ENCODE measurements at places on chromosomes 12 and 14.

DNA sequence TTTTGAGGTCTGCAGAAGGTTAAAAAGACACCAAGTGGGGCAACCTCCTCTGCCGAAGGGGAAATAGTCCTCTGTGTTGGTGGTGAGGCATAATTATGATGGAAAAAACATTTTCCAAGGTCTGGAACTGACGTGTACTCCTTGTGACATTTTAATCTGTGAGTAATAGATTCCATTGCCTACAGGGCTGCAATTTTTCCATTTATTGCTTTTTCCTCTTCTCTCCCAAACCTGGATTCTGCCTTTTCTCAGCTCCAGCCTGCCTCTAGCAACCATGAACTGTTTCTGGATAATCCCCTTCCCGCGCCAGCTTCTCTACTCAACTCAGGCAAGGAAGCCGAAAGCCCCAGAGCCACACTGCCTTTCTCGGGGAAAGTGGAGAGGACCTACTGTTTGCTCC is 230.1 kb upstream of the PLXNC1 start:
- DNase-seq, result no peak

GRCh38 chr12:67827820-67828383 is 161.3 kb upstream of the IFNG-AS1 start:
- DNase-seq, result no peak

DNA sequence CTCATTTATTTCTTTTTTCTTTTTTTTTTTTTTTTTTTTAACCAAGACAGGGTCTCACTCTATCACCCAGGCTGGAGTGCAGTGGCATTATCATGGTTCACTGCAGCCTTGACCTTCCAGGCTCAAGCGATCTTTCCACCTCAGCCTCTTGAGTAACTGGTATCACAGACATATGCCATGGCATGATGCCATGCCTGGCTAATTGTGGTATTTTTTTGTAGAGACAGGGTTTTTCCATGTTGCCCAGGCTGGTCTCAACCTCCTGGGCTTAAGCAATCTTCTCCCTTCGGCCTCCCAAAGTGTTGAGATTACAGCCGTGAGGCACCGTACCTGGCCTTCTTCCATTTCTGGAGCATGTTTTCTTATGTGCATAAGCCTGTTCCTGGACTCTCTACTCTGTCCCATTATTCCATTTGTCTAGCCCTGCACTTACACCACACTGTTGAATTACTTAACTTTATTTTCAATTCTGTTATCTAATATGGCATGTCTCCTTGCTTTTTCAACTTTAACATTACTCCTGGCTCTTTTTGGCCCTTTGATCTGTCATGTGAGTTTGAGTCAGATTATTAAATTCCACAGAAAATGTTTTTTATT is 47.9 kb upstream of the PTGDR start:
- no peak for DNase-seq

DNA sequence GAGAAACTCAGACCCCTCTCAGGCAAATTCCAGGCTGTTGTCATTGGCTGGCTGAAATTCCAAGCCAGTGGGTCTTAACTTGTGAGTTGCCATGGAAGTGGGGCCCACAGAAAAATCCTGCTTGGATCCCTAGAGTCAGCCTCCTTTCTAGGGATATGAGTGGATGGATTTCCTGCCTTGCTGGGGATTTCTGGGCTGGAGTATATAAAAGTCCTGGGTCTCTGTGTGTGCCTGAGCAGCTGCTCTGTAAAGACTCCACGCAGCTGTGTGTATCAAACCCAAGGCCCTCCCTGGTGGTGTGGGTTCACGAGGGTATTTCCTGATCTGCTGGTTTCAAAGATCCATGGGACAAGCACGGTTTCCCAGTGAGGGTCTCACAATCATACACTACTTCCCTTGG is 1077.1 kb downstream of the SLC16A7 start:
- DNase-seq, result no peak

GRCh38 chr12:80472911-80473500 is 29.0 kb downstream of the PTPRQ start:
- peak; percentile 72 for DNase-seq

GRCh38 chr14:70663707-70664179 is 22.0 kb downstream of the TTC9 start:
- DNase-seq, result no peak

- no peak for DNase-seq
These were observed 115.6 kb upstream of the TMTC1 start for GRCh38 chr12:29899212-29899931.

GRCh38 chr12:67792185-67792584 is 143.6 kb downstream of the DYRK2 start:
- no peak for DNase-seq

DNA sequence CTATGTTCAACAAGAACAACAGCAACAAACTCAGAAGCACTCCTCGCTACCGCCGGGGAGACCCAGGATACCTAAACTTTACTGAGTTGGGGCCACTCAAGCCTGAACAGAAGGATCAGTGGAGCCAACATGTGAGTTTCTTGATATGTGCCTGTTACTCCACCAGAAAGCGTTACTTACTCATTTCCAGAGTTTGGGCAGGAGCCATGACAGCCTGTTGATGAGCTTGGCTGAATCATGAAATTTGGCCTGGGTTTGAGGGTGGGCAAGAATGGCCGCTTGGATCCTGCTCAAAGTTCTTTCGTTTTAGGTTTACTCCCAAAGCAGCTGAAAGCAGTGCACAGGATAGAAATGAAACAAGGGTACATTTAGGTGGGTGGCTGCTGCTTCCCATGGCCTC is 12.0 kb upstream of the GALNT6 start:
- no peak for DNase-seq

- DNase-seq, result no peak
These were observed 204.3 kb upstream of the FRMD6 start for GRCh38 chr14:51447411-51447810.

DNA sequence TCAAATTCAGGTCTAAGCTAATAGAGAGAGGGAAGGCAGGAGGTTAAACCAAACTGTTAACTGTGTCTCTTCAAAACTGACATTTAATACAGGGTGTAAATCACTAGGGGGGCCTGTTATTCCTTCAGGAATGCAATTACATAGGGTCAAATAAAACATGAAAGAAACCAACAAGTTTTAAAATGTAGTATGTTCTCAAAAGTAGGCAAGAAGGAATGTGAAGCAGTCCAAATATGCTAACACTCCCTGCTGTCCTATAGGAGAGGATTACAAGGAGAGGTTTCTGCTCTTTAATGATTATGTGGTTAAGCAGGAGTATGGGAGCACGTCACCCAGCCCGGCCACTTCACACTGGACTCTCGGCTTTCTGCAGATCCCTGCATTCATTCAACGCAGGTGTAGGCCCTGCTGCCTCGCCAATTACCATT is 42.5 kb upstream of the BMP4 start:
- DNase-seq, result no peak

DNA sequence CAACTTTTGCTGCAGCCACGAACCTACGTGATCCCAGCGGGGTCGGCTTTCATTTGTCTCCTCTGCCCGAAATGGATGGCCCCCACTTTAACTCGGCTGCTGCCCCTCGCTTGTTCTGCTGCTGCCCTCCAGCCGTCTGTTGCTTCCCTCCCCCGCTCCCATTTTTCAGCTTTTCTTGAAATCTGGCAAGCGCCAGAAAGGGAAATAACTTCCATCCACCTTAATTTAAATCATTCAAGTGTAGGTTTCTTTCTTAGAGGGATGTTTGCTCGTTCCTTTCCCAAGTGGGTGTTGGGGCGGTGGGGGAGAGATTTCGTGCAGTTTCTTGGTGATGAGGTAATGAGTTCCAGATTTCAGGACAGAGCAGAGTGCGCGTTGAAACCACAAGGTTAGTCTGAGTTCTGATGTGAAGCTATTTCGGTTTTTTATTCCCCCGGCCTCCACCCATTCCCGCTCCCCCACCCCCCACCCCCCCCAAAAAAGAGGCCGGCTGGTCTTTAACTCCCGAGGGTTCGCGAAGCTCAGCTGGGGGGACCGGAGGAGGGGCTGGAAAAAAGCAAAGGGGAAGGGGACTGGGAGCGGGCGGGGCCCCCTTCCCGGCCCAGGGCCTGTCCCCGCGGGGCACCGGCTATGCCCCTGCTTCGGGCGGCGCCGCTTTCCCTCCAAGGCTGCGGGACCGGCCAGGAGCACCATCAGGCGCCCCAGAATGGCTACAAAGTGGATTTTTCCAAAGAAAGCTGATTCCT is 2.2 kb upstream of the ZFP36L1 start:
- peak; percentile 89 for DNase-seq

DNA sequence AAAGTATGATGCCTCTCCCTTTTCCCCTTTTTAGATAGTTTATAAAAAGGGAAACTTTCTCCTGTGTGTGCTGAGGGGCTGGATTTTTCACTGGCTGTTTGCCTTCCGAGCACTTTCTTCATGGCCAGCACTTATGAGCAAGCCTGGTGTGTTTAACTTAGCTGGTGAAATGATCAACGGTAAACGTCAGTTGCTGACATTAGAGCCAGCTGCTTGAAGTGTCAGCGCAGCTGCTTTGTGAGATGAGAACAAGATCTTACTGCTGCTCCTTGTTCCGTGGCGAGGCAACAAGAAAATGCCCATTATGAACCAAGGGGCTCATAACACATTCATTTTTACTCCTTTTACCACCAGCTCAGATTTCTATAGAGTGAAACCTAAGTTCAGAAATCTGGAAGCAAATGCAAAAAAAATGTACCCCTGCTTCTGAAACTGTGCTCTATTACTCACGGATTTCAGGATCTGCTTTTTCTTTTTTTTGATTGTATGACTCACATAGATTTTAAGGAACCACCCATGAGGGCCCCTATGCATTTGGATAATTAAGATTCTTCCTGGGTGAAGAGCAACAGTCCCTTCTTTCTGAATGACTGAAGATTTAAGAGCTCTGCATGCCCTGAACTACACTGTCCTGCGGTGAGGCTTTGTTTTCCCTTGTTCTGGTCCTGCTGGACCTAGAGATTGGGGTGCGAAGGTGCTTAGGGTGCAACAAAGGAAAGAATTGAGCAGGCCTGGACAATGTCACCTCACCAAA is 74.3 kb upstream of the CPM start:
- no peak for DNase-seq

DNA sequence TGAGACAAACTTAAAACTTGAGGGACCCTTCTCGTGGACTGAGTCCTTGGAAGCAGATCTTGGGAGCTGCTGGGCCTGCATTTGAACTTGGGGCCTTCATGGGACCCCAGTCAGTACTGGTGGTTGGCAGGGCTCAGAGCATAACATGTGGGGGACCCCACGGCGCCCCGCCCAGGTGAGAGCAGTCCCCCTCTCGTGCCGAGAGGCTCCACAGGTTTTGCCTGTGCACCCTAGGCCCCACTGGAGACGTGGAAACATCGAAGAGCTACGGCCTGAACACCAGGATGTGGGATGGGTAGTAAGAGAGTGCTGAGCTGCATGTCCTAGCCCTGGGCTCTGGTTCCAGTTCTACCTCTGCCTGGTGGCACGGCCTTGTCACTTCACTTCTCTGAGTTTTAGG is 84.1 kb downstream of the CACNA1C start:
- DNase-seq, result no peak

GRCh38 chr14:63562405-63562804 is 19.2 kb upstream of the PPP2R5E start:
- no peak for DNase-seq

- no peak for DNase-seq
These were observed 41.3 kb downstream of the TDG start for GRCh38 chr12:104006929-104007328.

GRCh38 chr12:6276956-6277620 is 33.4 kb upstream of the PLEKHG6 start:
- no peak for DNase-seq

- no peak for DNase-seq
These were observed 284.3 kb downstream of the FUT8 start for GRCh38 chr14:65696801-65697200.

DNA sequence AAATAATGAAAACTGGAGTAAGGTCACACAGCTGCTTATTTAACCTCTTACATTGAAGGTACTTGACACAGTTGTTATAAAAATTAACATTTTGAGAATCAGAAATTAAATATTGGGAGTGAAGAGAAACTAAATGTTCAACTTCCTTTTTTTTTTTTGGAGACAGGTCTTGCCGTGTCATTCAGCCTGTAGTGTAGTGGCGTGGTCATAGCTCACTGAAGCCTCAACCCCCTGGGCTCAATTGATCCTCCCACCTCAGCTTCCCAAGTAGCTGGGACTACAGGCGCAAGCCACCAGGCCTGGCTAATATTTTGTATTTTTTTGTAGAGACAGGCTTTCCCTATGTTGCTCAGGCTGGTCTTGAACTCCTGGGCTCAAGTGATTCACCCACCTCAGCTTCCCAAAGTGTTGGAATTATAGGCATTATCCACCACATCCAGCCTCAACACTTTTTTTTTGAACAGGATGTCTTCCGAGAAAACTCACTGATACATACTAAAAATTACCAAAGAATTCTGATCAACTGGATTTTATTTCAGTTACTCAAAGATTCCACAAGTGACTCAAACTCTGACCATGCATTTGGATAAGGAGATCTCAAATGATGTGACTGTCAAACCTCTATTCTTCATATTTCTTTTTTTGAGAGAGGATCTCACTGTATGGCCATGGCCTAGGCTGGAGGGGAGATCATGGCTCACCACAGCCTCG is 35.4 kb downstream of the SGPP1 start:
- DNase-seq, result no peak

- no peak for DNase-seq
These were observed 17.8 kb downstream of the OTUB2 start for GRCh38 chr14:94043756-94044475.

DNA sequence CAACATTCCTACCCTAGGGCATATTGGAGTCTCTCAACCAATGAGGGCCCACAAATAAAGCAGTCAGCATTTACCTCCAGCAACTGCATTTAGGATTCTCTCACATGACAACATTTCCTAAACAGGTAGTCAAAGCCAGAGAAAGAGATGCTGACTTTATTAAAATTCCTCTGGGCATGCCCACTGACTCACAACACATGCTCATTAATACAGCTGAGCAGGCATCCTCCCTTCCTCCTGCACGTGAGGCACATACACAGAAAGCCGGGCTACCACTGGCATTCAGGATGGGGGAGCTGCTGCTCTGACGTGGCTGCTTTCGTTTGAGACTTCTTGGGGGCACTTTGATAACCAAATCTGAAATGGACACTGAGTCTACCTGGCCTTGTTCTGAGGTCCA is 174.1 kb downstream of the NRXN3 start:
- no peak for DNase-seq
